ENCODE measurements at places on chromosomes 16 and 17.
A peak's percentile ranks its signal among the peaks of the same experiment; 100 is the strongest.

DNA sequence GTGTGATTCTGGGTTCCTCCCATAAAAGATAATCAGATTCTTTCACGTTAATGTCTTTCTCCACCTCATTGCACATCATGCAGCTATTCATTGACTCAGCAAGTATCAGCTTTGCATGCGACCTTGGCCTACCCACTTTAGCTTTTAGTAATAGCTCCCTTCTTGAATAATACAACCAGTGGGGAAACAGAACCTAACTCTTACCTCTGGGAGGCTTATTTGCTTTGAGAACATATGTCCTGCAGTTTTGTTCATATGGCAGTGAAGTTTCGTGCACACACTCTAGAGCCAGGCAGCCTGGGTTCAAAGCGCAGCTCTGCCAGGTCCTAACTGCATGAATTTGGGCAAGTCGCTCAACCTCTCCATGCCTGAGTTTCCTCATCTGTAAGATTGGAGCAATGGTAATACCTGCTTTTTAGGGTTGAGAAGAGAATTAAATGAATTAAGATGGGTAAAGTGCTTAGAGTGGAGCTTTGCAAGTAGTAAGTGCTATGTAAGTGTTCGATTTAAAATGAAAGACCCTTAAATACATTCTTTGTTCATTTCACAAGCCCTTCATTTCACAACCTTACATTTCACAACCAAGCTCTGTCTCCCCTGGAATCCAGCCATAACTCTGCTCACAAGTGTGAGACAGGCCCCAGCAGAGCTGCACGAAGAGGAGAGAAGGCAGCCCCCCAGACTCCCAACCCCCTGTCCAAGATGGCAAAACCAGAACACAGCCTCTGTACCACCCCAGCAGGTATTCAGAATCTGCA is 29.3 kb downstream of the MAPT start:
- no peak for DNase-seq

DNA sequence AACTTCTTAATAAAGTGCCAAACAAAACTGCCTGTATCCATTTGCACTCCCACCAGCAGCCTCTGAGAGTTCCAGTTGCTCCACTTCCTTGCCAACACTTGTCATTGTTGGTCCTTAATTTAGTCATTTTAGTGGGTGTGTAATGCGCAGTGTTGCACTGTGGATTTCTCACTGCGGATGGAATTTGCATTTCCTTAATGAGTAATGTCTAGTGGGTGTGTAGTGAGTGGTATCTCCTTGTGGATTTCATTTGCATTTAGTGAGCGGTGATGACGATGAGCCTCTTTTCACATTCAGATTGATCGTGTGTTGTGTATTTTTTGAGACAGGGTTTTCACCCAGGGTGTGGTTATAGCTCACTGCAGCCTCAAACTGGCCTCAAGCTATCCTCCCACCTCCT is 4.1 kb upstream of the MSLN start:
- DNase-seq = no peak

GRCh38 chr17:2427910-2428309 is 27.1 kb upstream of the MNT start:
- no peak for DNase-seq

GRCh38 chr17:4852567-4853207 is 19.5 kb downstream of the MINK1 start:
- DNase-seq = no peak

GRCh38 chr16:29022196-29022595 is 37.3 kb downstream of the LAT start:
- no peak for DNase-seq

- no peak for DNase-seq
These were observed 1.2 kb downstream of the EVI2A start for GRCh38 chr17:31320241-31320640.

GRCh38 chr17:14197057-14197456 is 39.6 kb downstream of the CDRT15 start:
- no peak for DNase-seq

- DNase-seq = no peak
These were observed 219.2 kb downstream of the C16orf78 start for GRCh38 chr16:49592546-49593423.

- DNase-seq = no peak
These were observed 308.3 kb downstream of the FOXL1 start for GRCh38 chr16:86886651-86887050.

GRCh38 chr16:80682421-80683070 is 121.9 kb downstream of the CDYL2 start:
- no peak for DNase-seq

- DNase-seq = no peak
These were observed 62.5 kb downstream of the ERCC4 start for GRCh38 chr16:13982451-13982850.

- DNase-seq = no peak
These were observed 75.4 kb downstream of the DNAH3 start for GRCh38 chr16:21075252-21075651.

GRCh38 chr16:19898924-19899604 is 14.4 kb upstream of the GPRC5B start:
- no peak for DNase-seq

DNA sequence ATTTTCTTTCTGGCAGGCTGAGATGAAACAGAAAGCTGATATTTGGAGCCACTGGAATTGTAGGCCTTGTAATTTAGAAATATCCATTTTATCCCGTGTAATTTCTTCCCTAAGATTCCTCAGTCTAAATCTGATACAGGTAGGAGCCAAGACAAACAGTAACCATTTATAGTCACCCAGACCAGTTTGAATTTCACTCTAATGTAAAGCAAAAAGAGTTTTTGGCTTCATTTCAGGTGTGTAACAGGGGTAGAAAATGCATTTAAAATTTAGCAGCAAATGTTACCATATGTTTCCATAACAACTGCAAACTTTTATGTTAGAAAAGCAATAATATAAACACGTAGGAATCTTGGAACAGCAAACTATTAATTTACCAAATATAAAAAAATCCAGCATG is 249.4 kb downstream of the FTO start:
- no peak for DNase-seq

DNA sequence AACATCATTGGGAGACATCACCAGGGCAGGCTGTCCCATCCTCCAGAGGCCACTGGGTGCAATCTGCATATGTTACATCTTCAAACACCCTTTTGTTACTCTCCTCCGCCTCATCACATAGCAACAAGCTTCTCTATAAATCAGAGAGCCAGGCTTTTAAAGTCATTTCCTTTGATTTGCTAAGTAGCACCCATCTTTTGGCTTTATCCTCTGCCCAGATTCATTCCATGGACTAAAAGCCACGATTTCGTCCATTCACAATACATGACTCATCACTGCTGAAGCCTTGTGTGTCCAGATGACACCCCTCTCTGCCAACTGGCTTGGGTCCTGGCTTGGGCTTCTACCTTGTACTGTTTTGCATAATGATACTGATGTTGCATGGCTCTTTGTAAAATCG is 2.0 kb upstream of the KRT38 start:
- no peak for DNase-seq

DNA sequence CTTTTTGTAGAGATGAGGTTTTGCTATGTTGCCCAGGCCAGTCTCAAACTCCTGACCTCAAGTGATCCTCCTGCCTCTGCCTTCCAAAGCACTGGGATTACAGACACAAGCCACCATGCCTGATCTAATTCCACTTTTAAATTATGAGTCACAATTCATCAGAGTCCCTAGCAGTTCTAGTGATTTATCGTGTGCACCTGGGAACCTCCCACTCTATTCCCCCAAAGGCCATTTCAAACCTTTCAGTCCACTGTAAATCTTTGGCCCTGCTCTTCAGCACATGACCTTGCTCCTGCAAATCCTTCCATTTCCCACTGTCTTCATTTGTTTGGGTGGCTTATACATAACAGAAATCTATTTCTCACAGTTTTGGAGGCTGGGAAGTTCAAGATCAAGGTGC is 73.0 kb downstream of the HS3ST2 start:
- DNase-seq = no peak

DNA sequence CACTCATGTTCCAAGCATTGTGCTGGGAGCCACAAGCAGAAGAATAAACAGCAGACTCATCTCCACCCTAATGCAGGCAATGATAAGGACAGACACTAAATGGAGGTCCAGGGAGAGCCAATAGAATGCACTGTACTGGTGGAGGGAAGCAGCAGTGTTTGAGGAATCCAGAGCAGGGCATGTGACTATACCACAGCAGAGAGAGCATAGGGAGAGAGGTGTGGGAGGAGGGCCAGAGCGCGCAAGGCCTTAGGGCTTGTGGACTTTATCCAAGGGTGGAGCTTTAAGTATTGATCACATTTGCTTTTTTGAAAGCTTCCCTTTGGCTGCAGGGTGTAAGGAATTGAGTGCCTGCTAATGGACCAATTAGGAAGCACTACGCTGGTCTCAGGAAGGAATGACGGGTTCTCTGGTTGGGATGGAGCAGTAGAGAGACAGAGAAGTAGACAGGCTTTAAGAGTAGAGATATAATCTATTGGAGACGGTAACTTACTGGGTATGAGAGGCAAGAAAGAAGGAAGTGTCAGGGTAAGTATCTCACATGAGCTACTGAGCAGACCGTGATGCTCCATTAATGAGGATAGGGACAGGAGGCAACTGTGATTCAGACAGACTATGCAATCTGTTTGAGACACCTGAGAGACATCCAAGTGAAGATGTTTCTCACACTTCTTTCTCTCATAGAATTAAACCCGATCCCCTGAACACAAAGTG is 82.2 kb downstream of the MYO1D start:
- DNase-seq = no peak

DNA sequence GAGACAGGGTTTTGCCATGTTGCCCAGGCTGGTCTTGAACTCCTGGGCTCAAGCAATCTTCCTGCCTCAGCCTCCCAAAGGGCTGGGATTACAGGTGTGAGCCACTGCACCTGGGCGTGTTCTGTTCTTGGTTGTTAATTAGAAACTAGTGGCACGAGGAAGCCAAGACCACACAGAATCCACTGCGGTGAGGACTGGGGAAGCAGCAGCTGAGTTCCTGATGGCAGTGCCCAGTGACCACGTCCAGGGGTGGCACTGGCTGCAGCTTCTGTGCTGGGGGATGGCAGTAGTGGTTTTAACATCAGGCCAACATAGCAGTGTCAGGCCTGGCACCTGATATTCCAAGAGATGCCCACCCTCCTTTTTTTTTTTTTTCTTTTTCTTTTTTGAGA is 39.7 kb upstream of the NDRG4 start:
- DNase-seq = no peak

DNA sequence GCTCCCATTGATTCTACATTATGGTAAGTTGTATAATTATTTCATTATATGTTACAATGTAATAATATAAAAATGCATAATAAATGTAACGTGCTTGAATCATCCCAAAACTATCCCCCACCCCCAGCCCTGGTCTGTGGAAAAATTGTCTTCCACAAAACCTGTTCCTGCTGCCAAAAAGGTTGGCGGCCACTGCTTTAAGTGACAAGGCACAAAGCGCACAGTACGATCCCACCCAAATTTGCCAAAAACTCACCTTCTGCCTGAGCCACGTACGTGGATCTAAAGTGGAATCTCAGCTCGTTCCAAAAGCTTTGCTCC is 14.5 kb downstream of the CYB561 start:
- no peak for DNase-seq

DNA sequence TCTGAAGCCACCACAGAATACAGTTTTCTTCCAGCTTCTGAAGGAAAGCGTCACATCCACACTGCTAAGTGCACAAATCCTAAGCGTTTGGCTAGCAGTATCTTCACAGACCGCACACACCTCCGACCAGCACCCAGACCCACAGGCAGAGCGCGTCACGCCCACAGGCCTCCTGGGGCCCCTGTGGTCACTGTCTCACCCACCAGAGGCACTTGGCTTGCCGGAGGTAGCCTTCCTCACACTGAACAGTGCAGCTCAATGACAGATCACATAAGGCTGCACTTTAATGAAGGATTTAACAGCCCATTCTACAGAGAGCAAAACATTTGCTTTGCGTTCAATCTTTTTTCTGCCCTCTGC is 21.2 kb downstream of the SPHK1 start:
- no peak for DNase-seq

- DNase-seq = no peak
These were observed 2.9 kb upstream of the SCIMP start for GRCh38 chr17:5237541-5238016.

GRCh38 chr16:85913688-85914422 is 14.9 kb downstream of the IRF8 start:
- DNase-seq = no peak

DNA sequence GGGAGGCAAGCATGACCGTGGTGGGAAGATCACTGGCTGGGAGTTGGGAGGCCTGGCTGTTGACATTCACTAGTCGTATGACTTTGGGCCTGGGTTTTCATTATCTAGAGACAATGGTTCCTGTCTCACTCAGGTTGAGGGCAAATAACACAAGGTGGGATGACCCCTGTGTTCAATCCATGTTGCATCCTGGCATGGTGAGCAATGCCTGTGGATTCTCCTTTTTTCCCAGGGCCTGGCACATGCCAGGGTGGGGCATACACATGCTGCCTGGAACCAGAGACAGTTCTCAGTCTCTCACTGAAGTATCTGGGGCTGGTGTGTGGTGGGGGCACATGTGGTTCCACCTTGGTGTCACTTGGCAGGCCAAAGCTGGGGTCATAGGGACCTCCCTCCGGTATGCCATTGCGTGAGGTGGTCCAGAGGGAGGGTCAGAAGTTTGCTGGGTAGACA is 5.4 kb downstream of the THRA start:
- no peak for DNase-seq

DNA sequence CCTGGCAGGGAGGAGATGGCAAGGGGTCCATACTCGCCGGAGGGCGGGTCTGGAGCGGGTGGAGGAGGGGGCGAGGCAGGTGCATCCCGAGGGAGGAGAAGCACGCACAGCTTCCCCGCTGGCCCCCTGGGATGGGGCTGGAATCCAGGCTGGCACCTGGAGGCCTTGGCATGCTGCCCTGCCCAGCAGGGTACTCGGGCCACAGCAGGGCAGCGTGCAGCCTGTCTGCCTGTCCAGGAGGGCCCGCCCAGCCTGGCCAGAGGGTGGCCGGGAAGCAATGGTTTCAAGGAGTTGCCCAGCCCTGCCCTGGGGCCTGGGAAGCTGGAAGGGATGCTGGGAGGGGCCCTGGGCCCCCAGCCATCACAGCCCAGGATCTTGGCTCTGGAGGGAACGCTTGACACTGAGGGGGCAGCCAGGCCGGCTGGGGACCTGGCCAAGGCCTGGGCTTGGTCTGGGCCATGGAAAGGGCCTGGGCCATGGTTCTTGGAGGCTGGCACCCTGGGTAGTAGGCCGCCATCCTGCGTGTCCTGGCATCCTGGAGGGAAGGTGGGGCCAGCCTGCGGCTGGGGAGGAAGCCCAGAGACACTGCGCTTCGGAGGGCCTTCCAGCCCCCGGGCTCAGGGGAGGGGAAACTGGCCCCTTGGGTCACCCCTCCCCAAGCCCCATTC is 1.1 kb downstream of the GLIS2 start:
- no peak for DNase-seq

- DNase-seq = no peak
These were observed 22.9 kb downstream of the CDH11 start for GRCh38 chr16:65098916-65099315.

GRCh38 chr17:12348476-12348875 is 317.2 kb upstream of the MYOCD start:
- no peak for DNase-seq

GRCh38 chr16:13957197-13958078 is 37.5 kb downstream of the ERCC4 start:
- peak; percentile 53 for DNase-seq

DNA sequence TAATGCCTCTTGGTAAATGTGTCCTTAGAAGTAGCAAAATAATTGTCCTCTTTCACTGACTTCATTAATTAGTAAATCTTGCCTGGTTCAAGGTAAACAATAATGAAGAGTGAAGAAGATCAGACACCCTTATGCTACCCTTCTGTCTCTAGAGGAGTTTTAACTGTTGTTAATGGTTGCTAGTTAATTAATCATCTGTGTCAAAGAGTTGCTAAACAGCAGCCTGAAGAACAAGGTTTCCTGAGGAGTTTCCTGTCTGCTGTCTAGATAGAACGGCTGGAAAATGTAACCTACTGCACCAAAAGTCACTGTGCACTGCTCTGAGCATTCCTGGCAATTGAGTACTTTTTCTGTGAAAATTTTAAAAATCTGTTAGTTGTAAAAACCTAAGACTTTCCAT is 131.3 kb downstream of the NLK start:
- DNase-seq = peak; percentile 33
